ENCODE measurements at places on chromosomes 1 and 21. TPM values are rescaled to one million over a fixed set of nuclear protein-coding genes. Genes with fewer than 3 reads are reported as not detected.
A peak's percentile ranks its signal among the peaks of the same experiment; 100 is the strongest.

Gene SPATA45
- polyA plus RNA-seq = not detected

Gene LRRC38
- polyA plus RNA-seq = not detected

GRCh38 chr1:35893051-35893879 is 10.3 kb downstream of the AGO1 start:
- no peak for DNase-seq

Gene LRRC71
- 2.4 TPM for polyA plus RNA-seq

Gene NR1I3
- polyA plus RNA-seq = not detected

- no peak for DNase-seq
Observed at GRCh38 chr1:93347334-93347899, 1.7 kb downstream of the DR1 start.

- peak; percentile 96 for DNase-seq
Observed at GRCh38 chr1:155061381-155062150, 2.0 kb upstream of the EFNA4 start.

DNA sequence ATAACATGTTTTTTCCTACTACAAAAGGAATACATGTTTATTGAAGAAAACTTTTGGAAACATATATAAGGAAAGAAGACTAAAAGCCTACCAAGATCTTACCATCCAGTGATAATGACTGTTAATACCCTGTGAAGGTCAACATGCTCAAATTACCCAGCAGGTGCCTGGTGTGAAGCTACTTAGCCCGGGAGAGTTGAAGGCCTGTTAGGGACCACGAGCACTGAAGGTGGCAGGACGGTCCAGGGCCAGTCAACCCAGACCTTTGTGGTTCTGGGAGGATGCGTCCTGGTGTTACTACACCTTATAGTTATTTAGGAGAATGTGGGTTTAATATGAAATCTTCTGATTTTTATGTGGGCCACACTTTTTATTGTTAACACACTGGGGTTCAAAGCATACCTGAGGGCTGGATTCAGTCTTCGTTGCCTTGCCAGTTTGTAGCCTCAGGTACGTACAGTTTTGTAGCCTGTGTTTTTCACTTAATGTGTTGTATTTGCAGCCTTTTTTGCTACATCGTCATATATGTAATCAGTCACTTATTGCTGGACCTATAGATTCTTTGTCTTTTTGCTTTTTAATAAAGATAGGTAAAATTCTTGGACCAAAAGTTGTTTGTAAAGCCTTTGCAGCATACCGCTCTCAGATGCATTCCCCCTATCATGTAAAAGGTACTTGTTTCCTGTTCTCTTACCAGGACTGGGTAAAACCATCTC is 9.8 kb downstream of the ITSN1 start:
- no peak for DNase-seq

DNA sequence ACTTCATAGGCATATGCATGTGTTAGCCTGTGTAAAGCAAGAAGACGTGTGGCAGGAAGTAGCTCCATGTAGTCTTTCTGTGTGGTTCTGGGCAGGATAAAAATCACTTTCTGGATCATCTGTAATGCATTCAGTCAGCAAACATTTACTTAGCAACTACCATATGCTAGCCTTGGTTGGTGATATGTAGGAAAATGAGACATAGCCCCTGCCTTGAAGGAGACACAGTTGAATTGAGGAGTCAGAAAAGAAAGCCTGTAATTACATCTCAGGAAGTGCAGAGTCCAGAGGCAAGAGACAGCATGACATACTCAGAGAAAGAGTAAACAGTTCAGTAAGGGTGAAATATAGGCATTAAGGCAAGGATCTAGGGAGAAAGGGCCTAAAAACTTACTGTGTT is 38.5 kb downstream of the DAB1 start:
- no peak for DNase-seq

- no peak for DNase-seq
Observed at GRCh38 chr1:67133177-67133576, 1.6 kb downstream of the C1orf141 start.

- DNase-seq = no peak
Observed at GRCh38 chr1:209672705-209673630, 2.2 kb upstream of the G0S2 start.

DNA sequence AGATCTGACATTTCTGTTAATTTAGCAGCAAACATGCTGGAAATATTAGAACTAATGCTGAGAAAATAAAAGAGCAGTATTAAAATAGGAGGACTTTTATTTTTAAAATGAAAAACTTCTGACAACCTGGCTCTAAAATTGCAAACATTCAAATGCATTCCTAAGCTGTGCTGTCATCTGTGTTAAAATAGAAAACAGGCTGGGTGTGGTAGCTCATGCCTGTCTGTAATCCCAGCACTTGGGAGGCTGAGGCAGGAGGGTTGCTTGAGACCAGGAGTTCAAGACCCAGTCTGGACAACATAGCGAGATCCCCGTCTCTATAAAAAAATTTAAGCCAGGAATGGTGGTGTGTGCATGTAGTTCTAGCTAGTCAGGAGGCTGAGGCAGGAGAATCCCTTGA is 44.6 kb downstream of the MIGA1 start:
- no peak for DNase-seq

- DNase-seq = no peak
Observed at GRCh38 chr1:14741082-14741481, 142.6 kb downstream of the KAZN start.

Gene CDC7
- 0.13 TPM for polyA plus RNA-seq

- no peak for DNase-seq
Observed at GRCh38 chr1:154748405-154748775, 121.7 kb downstream of the KCNN3 start.

Gene FAM78B
- polyA plus RNA-seq = 0.26 TPM

GRCh38 chr1:117169871-117170596 is 40.7 kb downstream of the VTCN1 start:
- DNase-seq = no peak

GRCh38 chr1:37633040-37633937 is 1.4 kb downstream of the RSPO1 start:
- DNase-seq = no peak

GRCh38 chr1:17527036-17527914 is 12.2 kb upstream of the ARHGEF10L start:
- DNase-seq = no peak

DNA sequence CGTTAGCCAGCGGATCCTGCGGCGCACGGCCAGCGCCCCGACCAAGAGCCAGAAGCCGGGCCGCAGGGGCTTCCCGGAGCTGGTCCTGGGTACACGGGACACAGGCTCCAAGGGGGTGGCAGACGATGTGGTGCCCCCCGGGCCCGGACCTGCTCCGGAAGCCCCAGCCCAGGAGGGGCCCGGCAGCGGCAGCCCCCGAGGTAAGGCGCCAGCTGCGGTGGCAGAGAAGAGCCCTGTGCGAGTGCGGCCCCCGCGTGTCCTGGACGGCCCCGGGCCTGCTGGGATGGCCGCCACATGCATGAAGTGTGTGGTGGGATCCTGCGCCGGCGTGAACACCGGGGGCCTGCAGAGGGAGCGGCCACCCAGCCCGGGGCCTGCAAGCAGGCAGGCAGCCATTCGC is 24.2 kb downstream of the PANK4 start:
- DNase-seq = no peak

- no peak for DNase-seq
Observed at GRCh38 chr21:41388259-41388658, 26.4 kb downstream of the MX2 start.

Gene MPZL1
- 21.7 TPM for polyA plus RNA-seq

- DNase-seq = no peak
Observed at GRCh38 chr1:6544831-6545230, 9.5 kb downstream of the NOL9 start.

Gene B3GALT5
- polyA plus RNA-seq = 0.50 TPM

DNA sequence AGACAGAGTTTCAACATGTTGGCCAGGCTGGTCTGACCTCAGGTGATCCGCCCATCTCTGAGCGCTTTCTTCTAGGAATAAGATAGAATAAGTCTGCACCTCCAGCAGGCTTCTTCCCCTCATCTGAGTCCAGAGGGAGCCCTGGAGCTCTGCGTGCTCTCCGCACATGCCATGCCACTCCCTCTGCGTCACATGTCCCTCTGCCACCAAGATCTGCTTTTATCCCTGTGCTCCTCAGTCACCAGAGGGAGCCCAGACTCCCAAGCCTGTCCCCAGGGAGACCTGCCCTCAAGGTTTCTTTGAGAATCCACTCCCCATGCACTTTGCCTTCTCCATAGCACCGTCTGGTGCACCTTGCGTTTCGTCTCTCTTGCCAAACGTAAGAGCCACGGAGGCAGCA is 213.0 kb downstream of the CAMTA1 start:
- DNase-seq = no peak

Gene AGPAT3
- 11.4 TPM for polyA plus RNA-seq

- no peak for DNase-seq
Observed at GRCh38 chr1:119358636-119359035, 9.9 kb upstream of the HAO2 start.

Gene GJB4
- polyA plus RNA-seq = not detected

DNA sequence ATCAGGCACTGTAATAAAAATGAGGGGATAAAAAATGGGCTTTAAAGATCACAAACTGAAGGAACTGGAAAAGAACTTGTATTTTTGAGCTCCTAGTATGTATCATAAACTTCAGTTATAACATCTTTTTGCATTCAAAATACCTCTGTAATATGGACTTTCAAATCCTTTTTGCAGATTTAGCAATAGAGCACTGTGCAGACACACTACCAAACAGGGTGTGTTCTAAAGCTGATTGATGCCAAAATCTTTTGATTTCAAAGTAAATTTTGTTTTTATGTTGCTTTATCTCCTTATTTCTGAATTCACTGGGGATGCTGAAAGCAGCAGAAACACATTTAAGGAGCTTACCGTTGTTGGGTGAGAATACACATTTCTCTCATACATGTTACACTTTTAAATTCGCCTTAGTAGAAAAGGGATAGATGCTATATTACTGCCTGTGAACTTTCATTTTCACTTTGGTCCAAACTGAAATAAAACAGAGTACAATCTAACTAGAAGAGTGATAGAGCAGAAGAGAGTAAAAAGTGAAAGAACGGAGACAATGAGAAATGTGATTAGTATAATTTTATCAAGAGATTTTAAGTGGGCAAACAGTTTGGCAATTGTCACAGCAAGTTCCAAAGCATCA is 1126.6 kb downstream of the BRINP3 start:
- DNase-seq = no peak

- no peak for DNase-seq
Observed at GRCh38 chr1:225762444-225762843, 15.2 kb upstream of the SRP9 start.

- no peak for DNase-seq
Observed at GRCh38 chr1:33686551-33686950, 177.3 kb upstream of the HMGB4 start.

DNA sequence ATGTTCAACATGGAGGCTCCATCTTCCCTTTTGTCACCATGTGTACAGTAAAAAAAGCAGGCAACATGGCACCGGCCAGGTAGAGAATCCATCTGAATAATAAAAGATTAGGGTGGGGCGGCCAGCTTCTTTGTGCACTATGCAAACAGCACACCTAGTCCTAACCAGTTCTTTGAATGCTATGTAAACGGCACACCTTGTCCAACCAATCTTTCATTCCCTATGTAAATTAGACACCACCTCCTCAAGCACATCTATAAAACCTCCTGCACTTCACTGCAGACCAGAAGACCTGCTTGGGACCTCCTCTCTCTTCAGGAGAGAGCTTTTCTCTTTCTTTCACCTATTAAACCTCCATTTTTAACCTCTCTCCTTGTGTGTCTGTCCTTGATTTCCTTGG is 28.2 kb downstream of the TFB2M start:
- DNase-seq = no peak

GRCh38 chr1:193609592-193609991 is 423.2 kb upstream of the B3GALT2 start:
- DNase-seq = no peak

Gene TMEM61
- polyA plus RNA-seq = 0.38 TPM

All from aorta (tissue), 5 donors.